ENCODE measurements at places on chromosomes 5 and 9.

DNA sequence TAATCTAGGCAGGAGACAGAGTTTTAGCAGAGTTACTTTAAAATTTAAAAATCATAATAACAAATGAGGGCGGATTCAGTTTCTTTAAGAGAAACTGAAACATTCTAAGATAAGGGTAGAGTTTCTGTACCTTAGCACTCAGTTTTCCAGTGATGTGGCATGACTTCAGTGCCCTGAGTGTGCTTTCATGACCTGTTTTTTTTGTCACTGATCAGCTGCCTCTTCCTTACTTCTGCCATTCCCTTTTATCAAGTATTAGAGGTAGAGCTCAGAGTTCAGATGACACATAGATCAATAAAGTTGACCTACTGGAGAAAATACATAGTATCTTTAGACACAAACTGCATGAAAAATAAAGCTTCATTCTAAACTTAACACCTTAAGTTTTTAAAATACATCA is 82.3 kb downstream of the ERMP1 start:
- DNase-seq, result no peak

- DNase-seq, result peak; percentile 66
Observed at GRCh38 chr9:100598641-100599145, 20.8 kb downstream of the CAVIN4 start.

- no peak for DNase-seq
Observed at GRCh38 chr5:43019291-43019613, 20.9 kb downstream of the ANXA2R start.

DNA sequence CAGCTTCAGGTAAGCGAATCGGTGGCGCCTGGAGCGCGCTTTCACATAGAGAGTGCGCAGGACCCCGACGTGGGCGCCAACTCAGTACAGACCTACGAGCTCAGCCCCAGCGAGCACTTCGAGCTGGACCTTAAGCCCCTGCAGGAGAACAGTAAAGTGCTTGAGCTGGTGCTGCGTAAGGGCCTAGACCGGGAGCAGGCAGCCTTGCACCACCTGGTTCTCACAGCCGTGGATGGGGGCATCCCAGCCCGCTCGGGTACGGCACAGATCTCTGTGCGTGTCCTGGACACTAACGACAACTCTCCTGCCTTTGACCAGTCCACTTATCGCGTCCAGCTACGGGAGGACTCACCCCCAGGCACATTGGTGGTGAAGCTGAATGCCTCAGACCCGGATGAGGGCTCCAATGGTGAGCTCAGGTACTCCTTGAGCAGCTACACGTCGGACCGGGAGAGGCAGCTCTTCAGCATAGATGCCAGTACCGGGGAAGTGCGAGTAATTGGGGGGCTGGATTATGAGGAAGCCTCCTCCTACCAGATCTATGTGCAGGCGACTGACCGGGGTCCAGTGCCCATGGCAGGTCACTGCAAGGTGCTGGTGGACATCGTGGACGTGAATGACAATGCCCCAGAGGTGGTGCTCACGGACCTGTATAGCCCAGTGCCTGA is 1.1 kb downstream of the PCDHAC2 start:
- no peak for DNase-seq

GRCh38 chr5:626850-627249 is 14.7 kb downstream of the CEP72 start:
- no peak for DNase-seq

DNA sequence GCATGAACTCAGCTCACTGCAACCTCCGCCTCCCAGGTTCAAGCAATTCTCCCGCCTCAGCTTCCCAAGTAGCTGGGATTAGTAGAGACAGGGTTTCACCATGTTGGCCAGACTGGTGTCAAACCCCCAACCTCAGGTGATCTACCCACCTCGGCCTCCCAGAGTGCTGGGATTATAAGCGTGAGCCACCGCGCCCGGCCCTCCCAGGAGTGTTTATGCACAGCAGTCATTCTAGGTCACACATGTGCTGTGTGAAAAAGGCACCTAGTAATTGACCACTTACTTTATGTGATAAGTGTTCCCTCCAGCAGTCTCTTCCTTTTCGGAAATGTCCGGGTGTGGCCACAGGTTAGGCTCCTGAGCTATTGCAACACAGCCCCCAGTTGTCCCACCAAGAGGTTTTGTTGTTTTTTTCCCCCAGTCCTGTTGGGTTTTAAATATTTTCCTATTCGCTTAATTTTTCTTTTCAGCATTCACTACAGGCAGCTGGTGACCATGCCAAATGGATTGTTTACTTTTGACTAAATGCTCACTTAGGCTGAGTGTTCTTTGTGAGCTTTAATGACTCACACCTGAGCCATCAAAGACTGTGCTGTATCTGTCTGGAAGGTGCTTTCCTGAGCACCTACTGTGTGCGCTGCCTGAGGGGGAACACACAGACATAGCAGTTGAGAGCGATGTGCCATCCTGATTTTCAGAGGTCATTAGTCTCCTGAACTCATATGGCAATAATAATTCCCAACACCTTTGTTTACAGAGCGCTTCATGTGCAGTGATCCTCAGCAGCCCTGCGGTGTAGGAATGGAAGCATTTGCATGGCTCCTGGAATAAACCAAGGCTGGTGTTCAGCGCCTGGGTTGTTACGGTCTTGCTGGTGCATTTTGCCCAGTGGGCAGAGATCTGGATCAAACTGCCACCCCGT is 94.3 kb downstream of the MVB12B start:
- DNase-seq, result no peak

- DNase-seq, result no peak
Observed at GRCh38 chr5:31551878-31552277, 19.8 kb downstream of the C5orf22 start.

- DNase-seq, result no peak
Observed at GRCh38 chr9:129256959-129257713, 79.1 kb upstream of the IER5L start.

- no peak for DNase-seq
Observed at GRCh38 chr9:136318111-136318775, 9.1 kb upstream of the GPSM1 start.

- no peak for DNase-seq
Observed at GRCh38 chr9:129412814-129413536, 207.9 kb downstream of the C9orf50 start.

- no peak for DNase-seq
Observed at GRCh38 chr5:151770383-151771258, 1.1 kb upstream of the G3BP1 start.

DNA sequence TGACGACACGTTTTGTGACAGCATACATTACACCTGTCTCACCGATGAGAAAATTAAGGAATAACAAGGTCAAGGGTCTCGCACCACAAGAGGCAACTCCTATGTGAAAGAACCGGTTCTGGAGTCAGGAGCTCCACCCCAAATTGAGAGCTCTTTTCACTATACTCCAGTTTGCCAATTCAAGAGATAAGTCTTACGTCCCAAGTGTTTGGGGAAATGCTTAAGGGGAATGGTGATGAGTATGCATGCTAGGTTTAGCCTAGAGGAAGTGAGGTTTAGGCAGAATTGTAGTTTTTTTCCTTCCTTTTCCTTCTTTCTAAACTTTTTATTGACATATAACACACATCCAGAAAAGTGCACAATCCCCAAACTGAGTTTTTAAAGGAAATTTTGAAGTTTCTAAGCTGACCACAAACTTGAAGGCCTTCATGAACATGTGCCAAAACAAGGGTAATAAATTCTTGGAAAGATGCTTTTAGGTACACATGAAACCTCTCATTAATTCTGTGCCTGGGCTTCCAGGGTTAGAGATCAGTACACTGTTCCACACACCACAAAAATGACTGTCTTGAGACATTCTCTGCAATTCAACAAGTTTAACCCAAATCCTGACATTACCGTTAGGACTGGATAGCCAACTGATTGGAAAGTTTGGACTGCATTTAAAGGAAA is 127.6 kb upstream of the SLC1A3 start:
- DNase-seq, result no peak

DNA sequence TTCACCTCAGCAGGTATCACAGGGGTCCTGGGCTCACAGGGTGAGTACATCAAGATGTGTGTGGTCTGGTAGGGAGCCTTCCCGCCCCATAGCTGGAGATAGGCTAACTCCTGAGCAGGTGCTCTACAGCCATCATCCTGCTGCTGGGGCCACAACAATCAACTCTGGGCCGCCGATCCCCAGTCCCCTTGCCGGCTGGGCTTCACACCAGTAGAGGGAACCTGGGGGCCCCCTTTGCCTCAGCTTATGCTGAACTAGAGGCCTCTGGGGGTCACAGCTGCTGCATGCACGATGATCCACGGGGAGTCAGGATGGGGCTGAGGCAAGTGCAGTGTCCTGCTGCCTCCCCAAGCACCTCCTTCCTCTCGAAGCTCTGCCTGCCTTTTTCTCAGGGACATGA is 46.5 kb downstream of the IRF1 start:
- DNase-seq, result no peak

DNA sequence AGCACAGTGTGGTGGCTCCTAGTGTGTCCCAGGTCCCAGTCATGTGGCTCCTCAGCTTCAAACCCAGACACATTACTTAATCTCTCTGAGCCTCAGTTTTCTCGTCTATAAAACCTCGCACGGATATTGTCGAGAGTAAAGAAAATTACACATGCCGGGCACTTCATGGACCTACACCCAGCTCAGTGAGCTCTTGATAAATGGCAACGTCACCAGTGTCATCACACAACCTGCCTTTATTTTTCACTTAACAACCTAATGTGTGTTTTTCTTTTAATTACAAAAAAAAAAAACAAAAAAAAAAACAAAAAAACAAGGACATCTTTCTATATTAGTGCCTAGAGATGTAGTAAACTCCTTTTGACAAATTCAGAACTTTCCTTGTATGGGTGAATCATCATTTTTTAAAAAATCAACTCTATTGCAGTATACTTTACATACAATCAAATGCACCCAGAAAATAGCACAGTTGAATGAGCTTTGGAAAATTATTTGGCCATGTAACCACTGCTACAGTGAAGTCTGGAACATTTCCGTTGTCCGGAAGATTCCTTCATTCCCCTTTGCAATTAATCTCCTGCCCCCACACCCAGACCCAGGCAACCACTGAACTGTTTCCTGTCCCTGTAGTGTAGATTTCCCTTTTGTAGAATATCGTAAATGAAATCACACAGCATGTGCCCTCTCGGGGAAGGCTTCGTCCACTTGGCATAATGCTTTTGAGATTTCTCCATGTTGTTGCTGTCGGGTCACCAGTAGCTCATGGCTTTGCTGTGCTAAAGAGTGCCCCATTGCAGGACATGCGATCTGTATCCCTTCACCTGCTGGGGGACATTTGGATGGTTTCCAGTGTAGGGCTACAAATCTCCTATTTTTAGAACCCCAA is 100.4 kb upstream of the LARP1 start:
- DNase-seq, result no peak

- no peak for DNase-seq
Observed at GRCh38 chr9:136091582-136092352, 3.3 kb downstream of the NACC2 start.

DNA sequence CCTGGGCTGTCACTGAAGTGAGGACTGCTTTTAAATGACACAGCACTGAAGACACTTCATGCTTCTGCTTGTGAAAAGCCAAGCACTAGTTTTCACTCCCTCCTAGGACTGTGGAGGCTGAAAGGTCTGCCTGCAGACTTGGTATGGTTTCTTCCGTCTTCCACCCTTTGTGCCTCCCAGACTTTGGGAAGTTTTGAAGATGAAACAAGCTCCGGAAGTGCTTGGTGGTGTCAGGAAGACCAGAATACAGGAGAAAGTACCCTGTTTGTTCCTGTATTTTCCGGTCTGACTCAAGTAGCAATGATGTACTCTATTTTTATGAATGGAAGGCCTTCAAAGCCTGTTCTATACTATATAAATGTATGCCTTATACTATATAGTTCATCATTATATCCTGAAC is 222.7 kb downstream of the PDZD2 start:
- DNase-seq, result no peak

DNA sequence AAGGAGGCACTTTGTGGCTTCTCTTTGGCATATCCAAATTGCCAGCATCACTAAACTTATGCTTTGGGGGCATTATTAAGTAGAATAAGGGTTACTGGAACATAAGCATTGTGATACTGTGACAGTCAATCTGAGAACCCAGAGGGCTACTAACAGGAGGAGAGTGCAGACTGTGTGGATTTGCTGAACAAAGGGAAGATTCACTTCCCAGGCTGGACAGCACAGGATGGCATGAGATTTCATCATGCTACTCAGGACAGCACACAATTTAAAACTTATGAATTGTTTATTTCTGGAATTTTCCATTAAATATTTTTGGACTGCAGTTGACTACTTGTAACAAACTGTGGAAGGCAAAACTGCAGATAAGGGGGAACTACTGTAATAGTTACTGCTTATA is 212.5 kb downstream of the TMC1 start:
- DNase-seq, result no peak

GRCh38 chr5:140178086-140178410 is 3.1 kb downstream of the CYSTM1 start:
- DNase-seq, result no peak

DNA sequence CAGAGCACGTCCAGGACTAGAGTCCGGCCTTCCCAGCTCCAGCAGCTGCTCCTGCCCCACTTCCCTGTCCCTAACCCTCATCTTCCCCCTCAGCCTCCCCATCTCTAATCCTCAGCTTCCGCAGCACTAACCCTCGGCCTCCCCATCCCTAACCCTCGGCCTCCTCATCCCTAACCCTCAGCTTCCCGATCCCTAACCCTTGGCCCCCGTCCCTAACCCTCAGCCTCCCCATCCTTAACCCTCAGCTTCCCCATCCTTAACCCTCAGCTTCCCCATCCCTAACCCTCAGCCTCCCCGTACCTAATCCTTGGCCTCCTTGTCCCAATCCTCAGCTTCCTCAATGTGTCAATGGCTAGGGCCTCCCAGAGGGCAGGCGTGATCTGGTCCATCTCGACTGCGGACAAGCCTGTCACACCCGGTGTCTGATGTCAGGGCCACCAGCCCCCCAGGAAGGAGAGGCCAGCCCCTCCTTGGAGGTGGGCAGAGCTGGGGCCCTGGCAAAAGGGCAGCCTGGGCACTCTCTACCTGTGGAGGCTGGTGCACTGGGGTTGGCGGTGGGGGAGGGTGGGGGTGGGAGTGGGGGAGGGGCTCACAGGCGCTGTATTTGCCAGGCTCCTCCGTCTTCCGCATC is 1.4 kb downstream of the OBP2B start:
- DNase-seq, result no peak

DNA sequence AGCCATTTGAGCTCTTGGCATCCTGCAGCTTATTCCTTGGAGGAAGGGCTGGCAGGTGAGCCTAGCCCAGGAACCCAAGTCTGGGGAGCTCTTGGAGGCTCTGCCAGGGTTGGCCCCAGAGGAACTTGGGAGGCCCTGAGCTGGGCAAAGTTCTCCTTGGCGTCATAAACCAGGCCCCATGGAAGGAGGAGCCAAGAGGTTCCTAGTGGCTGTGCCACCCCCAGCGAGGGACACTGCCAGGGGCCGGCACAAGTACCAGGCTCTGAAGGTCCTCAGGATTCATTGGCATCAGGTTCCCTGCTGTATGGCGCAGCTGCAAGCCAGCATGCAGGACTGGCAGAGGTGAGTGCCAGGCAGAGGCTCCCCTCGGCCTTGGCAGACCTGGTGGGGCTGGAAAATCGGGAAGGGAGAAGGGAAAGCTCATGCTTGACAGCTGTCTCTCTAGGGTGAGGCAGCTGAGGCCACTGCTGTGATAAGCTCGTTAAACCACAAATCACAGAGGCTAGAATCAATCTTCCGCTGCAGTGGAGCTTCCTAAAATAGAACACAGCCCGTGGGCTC is 54.6 kb upstream of the SYNPO start:
- no peak for DNase-seq

Data from stimulated activated CD4-positive, alpha-beta T cell treated with anti-CD3 and anti-CD28 coated beads, TNF-alpha, amount 100 ng/mL, for 48 hours (primary cell).